Epithelial cell of proximal tubule (primary cell): ENCODE measurements at places on chromosomes 13 and 19. TPM values are rescaled to one million over a fixed set of nuclear protein-coding genes. Genes with fewer than 3 reads are reported as not detected.

DNA sequence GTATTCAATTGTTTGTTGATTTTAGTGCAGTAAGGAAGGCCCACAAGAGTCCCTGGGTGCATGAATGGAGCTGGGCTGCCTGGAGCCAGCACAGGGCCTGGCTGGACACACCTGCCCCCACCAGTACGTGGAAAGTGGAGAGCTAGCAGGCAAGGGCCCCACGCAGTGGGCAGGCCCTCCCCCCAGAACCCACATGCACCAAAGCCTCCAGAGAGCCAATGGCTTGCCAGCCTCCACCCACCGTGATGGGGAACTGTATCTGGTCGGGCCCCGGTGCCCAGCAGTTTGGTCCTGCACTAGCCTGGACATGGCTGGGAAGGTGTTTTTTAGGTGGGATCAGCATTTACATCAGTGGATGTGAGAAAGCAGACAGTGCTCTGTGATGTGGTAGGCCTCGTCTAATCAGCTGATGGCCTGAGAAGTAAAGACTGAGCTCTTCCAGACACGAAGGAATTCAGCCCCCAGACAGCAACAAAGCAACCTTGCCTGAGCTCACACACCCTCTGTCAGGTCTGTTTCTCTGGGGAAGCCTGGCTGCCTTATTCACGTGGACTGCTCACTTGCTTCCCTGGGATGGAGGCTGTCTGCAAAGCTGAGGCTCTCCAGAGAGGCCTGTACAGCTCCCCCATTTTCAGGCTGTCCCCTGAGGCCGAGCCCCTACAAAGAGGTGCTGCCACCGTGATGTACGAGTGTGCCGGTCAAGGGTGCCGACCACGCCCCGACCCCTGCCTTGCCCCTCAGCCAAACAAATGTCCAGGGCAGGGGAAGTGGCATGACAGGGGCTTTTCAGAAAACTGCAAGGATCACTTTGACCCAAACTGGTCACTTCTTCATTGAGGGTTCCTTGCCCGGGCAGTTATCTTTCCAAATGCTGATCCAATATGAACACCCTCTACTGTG, 27.5 kb downstream of the RAB20 start:
- DNase-seq: no peak

GRCh38 chr13:40319699-40320579, 346.5 kb downstream of the FOXO1 start:
- no peak for DNase-seq

DNA sequence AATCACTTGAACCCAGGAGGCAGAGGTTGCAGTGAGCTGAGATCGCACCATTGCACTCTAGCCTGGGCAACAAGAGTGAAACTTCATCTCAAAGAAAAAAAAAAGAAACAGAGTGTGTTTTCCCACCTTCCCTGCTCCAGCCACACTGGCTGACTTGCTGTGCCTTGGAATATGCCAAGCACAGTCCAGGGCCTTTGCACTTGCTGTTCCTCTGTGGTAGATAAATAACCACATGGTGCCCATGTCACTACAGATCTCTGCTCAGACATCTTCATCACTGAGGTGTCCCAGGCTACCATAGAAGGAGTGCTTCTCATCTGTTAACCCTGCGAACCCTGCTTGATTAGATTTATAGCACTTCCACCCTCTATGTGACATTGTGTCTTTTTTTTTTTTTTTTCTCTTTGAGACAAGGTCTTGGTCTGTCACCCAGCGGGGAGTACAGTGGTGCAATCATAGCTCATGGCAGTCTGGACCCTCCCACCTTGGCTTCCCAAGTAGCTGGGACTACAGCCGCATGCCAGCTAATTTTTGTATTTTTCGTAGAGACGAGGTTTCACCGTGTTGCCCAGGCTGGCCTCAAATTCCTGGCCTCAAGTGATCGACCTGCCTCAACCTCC, 10.4 kb downstream of the SMARCA4 start:
- no peak for DNase-seq

DNA sequence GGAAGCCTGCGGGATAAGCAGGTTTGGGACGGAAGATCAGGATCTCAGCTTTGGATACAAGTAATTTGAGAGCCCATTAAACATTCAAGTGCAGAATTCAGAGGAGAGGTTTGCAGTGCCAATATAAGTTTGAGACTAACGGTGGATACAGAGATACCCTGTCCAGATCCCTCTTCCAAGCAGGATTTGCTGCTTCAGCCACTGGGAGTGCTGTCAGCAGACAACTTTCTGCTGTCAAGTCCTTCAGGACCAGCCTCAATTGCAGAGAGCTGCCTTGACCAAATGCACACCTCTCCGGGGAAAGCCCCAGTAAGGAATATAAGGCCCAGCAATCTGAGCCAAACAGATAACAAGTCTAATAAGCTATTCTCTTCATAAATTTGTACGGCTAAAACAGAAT, 46.1 kb upstream of the ZNF780A start:
- no peak for DNase-seq

GRCh38 chr13:97263160-97263559, 41.0 kb downstream of the MBNL2 start:
- no peak for DNase-seq

GRCh38 chr13:85194482-85194881, 604.7 kb downstream of the SLITRK6 start:
- DNase-seq: no peak

GRCh38 chr13:106492588-106493475, 42.6 kb downstream of the EFNB2 start:
- DNase-seq: no peak

DNA sequence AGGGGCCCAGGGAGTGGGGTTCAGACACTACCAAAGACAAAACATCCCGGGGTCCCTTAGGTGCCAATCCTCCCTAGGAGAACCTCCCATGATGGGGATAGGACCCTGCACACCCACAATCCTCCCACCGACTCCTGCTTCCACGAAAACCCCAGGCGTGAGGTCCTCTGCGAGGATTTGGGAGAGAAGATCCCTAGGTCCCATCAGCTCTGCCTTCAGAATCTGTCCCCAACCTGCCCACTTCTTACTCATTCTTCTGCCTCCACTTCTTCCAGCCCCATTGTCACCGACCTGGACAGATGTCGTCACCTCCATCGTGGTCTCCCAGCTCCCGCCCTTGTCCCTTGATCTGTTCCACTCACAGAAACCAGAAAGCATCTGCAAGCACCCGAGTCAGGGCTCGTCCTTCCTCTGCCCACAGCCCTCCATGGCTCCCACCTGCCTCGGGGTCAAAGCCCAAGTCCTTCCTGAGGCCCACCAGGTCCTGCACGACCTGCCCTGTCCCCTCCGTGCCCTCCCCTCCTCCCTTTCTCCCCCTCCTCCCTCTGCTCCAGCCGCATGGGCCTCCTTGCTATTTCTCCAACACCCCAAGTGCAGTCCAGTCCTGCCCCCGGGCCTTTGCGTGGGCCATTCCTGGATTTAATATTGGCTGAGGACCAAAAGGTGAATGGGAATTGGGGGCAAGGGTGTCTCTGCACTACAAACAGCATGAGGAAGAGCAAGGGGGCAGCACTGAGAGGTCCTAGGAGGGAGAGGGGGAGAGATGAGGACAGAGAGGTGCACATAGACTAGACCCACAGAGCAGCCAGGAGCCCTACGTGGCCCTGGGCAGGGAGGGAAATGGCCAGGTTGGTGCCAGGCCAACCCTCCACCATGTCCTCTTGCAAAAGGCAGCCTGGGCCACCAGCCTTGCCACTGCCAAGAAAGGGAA, 51.3 kb downstream of the PTPRS start:
- DNase-seq: no peak

DNA sequence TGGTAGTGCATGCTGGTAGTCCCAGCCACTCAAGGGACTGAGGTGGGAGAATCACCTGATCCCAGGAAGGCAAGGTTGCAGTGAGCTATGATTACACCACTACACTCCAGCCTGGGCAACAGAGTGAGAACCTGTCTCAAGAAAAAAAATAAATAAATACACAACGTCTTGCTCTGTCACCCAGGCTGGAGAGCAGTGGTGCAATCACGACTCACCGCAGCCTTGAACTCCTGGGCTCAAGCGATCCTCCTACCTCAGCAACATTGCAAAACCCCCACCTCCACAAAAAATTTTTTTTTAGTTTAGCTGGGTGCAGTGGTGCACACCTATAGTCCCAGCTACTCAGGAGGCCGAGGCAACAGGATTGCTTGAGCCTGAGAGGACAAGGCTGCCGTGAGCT, 8.8 kb downstream of the TPM4 start:
- no peak for DNase-seq

GRCh38 chr19:19217099-19217498, 5.3 kb downstream of the NCAN start:
- DNase-seq: no peak

GRCh38 chr13:35448465-35448864, 28.0 kb downstream of the MAB21L1 start:
- no peak for DNase-seq

GRCh38 chr19:4453232-4454179, 4.1 kb downstream of the UBXN6 start:
- DNase-seq: no peak

DNA sequence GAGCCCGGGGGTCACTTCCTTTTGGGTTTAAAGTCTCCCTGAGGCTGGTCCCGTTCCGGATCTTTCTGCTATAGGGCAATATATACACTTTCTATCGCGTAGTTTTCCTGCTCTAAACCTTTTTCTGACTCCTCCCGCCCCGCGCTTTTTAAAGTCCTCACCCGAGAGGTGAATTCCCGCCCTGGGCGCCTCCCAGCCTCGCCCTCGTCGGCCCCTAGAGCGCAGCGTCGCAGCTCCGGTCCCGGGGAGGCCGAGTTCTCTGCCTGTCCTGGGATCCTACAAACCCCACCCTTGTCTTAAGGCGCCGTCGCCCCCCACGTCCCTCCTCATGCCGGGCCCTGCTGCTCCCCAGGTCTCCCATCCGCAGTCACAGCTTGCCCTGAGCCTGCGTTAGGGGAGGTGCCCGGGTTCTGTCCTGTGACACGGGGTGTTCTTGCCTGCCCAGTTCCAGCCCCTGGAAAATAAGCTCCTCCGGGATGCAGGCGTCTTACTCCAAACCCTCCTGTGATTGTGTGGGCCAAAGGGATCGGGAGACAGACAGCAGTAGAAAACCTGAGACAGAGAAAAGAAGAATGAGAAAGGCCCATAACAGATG, 491 bp downstream of the ZNF525 start:
- no peak for DNase-seq

GRCh38 chr19:11626252-11626651, 29.0 kb downstream of the ZNF627 start:
- DNase-seq: no peak

- DNase-seq: no peak
These were observed 204.0 kb upstream of the TSHZ3 start for GRCh38 chr19:31553112-31553845.

- DNase-seq: no peak
These were observed 29.4 kb upstream of the STK24 start for GRCh38 chr13:98606296-98606695.

- no peak for DNase-seq
These were observed 62.2 kb downstream of the DNAJC15 start for GRCh38 chr13:43085545-43085944.

DNA sequence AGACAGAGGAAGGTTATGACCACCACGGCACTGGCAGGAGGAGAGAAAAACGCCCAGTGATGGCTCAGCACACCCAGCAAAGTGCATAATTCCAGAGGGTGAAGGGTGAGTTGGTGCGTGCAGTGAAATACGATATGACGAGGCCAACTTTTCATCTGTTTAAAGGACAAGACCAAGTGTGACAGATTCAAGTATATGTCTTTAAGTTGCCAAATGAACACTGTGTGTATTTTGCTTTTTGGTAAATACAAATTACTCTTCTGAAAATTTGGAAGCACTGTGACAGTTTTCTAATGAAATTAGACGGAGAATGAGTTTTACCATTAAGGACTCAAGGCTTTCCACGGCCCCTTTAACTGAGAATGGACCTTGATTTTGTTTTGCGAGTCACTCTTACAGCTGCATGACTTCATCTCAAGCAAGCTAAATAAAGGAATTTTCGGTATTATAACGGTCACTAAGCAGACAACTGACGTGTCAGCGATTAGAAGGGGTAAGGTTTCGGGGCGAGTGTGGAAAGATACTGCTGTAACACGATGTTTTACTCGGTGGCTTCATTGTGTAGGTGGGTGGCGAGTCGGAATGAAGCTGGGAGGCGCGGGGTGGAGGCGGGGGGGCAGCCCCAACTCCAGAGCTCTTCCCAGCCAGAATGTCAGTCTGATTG, 22.8 kb downstream of the COL4A2 start:
- no peak for DNase-seq

The EDNRB gene
- 0.36 and 0.86 TPM in 2 replicates for total RNA-seq

The SMIM24 gene
- 1.4 and 2.5 TPM in 2 replicates for total RNA-seq

The ZNF20 gene
- 2.2 and 2.3 TPM in 2 replicates for total RNA-seq

The OR7E24 gene
- total RNA-seq: not detected in 2 replicates

The IRGC gene
- total RNA-seq: not detected in 2 replicates

The REEP6 gene
- 3.8 and 4.8 TPM in 2 replicates for total RNA-seq

The ZNF181 gene
- 5.1 and 5.6 TPM in 2 replicates for total RNA-seq

The GIPC1 gene
- 208 and 218 TPM in 2 replicates for total RNA-seq
